H54 (cell line): ENCODE measurements at places on chromosomes 3 and 15.

DNA sequence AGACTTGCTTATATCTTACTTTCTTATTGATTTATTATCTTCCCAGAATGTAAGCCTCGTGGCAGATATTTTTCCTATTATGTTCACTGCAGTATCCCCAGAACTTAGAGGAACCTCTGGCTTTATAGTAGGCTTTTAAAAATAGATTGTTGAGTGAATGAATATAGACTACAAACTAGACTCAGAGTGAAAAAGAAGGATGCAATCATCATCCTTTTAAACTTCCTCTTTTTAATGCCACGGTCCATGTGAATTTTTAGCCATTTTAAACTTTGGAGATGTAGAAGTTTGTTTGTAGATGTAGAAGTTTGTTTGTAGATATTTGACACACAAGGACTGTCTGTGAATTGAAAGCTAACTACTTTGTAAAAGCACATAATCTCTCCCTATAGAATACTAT, 7.2 kb upstream of the P2RY12 start:
- no peak for DNase-seq

- DNase-seq, result no peak
These were observed 8.8 kb upstream of the ACTC1 start for GRCh38 chr15:34804113-34804512.

DNA sequence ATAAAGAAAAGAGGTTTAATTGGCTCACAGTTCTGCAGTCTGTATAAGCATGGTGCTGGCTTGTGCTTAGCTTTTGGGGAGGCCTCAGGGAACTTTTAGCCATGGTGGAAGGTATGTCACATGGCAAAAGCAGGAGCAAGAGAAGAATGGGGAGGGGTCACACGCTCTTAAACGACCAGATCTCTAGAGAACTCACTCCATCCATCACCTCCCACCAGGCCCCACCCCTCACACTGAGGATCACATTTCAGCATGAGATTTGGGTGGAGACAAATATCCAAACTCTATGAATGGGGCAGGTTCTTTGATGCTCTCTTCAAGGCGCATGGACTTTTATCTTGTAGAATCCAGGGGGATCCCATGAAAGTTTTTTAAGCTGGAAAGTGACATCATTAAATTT, 75.7 kb downstream of the ITPR1 start:
- DNase-seq, result no peak

DNA sequence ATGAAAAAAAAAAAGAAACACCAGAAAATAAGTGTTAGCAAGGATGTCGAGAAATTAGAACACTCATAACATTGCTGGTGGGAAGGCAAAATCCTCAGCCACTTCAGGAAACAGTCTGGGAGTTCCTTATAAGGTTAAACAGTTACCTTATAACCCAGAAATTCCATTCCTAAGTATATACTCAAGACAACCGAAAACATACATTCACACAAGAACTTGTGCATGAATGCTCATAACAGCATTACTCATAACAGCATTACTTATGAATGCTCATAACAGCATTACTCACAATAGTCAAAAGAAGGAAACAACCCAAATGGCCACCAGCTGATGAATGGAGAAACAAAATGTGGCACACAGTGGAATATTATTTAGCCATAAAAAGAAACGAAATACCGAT, 34.8 kb upstream of the DCP1A start:
- DNase-seq, result no peak

- no peak for DNase-seq
These were observed 1403.1 kb upstream of the ALCAM start for GRCh38 chr3:103963599-103963998.

GRCh38 chr3:178527981-178528380, 8.3 kb upstream of the KCNMB2 start:
- DNase-seq, result no peak

GRCh38 chr15:97301166-97301565, 659.3 kb upstream of the ARRDC4 start:
- DNase-seq, result no peak

- DNase-seq, result no peak
These were observed 7.2 kb downstream of the SH3BP5 start for GRCh38 chr3:15325228-15325627.

- no peak for DNase-seq
These were observed 511.3 kb downstream of the GABRG3 start for GRCh38 chr15:27482287-27482686.

- no peak for DNase-seq
These were observed 31.9 kb downstream of the AGTR1 start for GRCh38 chr3:148729476-148730055.

- no peak for DNase-seq
These were observed 50.7 kb downstream of the DNAJB8 start for GRCh38 chr3:128415773-128416577.

DNA sequence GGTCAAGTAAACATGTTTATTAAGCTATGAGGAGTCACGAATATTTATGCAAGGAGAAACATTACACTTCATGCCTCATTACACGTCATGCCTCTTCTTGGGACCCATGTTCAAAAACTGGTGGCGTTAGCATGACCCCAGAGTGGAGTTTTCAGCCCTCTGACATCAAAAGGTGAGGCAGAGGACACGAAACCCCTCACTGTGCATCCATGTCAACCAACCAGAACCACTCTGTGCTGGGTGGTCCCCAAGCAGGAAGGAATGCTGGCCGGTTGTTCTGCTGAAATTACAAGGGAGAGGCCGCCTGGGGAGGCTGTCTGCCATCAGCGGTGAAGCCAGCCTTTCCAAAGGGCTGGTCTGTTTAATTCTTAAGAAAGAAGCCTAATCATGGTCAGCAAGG, 83.4 kb downstream of the GABRB3 start:
- DNase-seq, result no peak

- DNase-seq, result no peak
These were observed 62.2 kb upstream of the MCF2L2 start for GRCh38 chr3:183490653-183491052.

DNA sequence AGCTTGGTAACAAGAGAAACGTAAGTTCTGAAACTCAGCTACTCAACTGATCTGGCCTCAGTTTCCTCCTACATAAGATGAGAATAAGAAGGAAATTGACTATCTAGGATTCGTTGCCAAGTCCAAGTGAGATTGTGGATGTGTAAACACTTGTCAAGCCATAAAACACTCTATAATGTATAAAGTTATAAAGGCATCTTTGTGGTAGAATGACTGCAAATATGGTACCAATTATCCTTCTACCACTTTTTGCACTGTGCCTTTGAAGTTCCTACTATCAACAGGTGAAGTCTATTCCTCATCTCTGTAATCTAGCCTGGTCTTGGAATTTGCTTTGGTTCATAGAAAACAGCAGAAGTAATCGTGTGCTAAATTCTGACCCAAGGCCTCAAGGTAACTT, 138.2 kb downstream of the GADL1 start:
- no peak for DNase-seq
